ENCODE measurements at places on chromosomes 7 and 10.
A peak's percentile ranks its signal among the peaks of the same experiment; 100 is the strongest.

DNA sequence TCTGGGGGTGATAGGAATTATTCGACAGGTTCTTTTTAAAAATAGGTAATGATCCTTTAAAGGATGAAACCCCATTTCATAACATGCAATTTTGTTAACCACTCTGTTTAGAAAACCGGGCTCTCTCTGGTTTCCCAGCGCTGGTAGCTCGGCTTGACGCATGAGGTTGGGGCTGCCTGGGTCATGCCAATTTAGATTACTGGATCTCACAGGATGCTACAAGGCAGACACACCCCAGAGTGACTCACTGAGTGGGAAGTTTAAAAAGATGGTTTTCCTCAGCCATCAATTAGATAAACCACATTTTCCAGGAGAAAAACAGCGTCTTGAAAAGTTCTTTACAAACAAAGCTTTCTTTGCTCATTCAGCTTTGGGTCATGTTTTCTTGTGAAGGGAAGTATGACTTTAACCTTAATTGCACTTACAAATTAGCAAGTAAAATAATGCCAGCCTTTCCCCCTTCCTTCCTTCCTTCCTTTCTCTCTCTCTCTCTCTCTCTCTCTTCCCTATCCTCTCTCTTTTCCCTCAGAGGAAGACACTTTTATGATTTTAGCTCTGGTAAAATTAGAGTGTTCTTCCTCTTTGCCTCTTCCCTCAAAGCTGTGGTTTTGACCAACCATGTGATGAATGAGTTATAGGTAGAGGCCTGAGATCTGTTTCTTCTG lies 99.8 kb downstream of the EPDR1 start:
- DNase-seq: no peak

DNA sequence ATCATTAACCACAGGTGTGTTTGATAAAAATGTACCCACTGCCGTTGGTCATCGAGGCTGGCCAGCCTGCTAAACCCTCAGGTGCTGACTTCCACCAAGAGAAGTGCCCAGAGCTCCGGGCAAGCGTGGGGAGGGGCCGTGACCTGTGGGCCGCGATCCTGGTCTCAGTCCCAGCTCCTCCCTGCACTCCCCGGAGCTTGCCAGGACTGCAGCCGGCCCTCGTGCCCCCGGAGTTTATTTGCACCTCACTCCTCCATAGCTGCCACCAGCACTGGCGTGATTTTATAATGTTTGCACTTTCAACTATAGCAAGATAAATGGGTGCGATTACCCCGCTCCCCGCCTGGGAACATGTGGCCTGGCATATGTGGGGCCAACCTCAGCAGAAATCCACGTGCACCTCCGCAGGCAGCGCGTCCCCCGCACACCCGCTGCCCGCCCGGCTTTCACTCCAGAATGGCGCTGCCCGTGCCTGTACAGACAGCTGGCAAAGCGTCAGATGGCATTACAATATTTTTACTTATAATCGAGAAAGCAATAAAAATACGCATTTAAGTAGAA lies 30.8 kb downstream of the UNCX start:
- no peak for DNase-seq

- DNase-seq: no peak
These were observed 62.3 kb downstream of the TMEM26 start for GRCh38 chr10:61390851-61391250.

DNA sequence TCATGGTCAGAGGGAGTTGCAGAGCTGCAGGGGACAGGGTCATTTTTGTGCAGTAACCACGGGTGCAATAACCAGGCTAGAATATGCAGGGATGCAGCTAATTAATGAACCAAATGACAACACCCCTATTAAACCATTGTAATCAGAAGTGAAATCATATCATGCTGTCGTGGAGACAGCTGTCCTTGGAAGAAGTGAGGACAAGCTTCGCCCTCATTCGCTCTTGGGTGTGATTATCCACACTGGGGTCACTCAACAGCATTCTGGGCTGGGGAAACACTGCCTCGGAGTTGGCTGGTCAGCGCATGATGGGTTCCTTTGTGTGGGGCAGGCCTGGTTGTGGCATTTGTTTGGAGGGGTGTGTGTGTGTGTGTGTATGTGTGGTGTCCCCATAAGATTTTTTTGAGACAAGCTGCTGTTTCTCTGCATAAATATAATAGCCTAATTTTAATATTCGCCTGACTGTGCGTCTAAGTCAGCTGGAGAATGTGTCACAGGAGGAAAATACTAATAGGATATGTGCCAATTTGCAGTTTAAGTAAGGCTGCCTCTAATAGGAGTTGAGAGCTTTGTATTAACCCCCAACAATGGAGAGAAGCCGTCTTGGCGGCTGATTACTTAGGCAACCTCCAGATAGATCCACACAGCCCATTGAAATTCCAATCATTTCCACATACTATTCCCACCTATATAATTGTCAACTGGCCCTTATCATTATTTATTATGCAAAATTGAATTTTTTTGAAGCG lies 149.4 kb downstream of the DNAJB6 start:
- no peak for DNase-seq

GRCh38 chr7:816751-817671 lies 15.3 kb upstream of the SUN1 start:
- no peak for DNase-seq

DNA sequence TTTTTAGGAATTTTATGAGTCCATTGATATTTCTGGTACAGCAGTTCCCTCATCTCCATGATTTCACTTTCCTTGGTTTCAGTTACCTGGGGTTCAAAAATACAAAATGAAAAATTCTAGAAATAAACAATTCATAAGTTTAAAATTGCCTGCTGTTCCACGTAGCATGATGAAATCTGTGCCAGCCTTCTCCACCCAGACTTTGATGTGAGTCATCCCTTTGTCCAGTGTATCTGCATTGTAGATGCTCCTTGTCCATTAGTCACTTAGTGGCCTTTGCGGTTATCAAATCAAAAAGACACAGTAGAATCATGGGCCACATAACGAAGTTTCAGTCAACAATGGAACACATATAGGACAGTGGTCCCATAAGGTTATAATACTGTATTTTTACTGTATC lies 286.9 kb downstream of the PTEN start:
- DNase-seq: no peak

GRCh38 chr7:94394437-94395140 lies at the start of gene COL1A2:
Gene COL1A2 (plus strand): TSS chr7:94394895. CDS start chr7:94395032, 137 bp downstream.
- no peak for DNase-seq

- no peak for DNase-seq
These were observed 201.0 kb downstream of the EMX2 start for GRCh38 chr10:117743509-117743908.

DNA sequence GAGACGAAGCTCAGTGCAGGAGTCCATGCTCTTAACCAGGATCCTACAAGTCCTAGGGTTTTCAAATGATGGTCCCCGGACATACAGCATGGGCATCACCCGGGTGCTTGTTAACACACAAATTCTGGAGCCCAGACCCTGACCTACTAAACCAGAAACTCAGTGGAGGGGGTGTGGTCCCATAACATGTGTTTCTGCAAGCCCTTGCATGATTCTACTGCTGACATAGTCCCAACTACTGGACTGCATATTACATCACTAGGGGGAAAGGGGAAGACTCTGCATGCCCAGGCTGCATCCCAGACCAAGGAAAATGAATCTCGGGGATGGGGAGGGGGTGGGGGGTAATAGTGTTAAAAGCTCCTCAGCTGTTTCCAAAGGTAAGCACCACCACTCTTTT lies 40.3 kb downstream of the GRB10 start:
- DNase-seq: no peak

GRCh38 chr10:79942261-79943185 lies 6.4 kb downstream of the SFTPD start:
- no peak for DNase-seq

DNA sequence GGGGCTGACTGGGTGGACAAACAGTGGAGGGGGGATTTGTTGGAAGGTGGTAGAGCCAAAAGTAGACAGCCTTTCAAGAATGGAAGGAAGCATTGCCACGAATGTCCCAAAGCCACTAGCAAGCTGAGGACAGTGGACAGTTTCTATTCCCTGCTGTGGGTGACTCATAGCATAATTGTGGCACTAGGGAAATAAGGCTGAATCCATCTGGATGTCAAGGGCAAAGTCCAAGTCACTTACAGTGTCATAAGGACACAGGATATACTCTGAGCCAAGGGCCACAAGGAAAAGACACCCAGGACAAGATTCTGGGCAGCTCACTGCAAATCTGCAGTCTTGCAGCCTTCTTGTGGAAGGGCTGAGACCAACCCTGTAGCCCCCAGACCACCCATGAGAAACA lies 79.7 kb downstream of the FRMPD2 start:
- no peak for DNase-seq

DNA sequence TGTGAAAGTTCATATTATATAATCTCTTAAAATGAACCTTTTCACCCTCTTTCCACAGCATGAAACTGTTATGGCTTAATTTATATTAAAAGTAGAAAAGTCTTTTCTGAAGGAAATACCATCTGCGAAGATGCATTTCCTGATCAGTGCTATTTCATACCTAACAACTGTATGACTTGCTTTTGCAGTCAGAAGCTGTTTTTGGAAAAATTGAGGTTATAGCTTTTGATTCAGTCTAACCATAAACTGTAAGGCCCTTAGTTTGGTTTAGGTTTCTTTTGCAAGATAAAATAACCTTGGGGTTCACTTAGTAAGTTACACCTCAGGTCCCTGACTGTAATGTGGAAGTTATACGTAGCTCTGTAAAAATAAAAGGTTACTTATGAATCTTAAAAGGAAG lies 22.7 kb upstream of the PARP12 start:
- no peak for DNase-seq

DNA sequence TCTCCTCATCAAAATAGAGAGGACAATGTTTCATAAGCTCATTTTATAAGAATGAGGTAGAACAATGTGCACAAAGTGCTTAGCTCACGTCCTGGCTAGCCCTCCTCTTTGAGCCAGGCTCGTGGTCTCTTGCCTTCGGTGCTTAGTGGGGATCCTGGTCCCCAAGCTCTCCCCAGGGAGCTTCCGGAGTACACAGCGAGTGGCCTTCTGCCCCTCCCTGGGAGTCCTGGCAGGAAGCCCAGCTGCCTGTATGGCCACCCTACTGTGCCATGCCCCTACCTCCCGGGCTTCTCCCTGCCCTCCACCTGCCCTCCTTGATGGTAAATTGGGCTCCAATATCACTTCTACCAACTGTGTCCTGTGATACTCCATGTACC lies 868 bp downstream of the MYO1G start:
- no peak for DNase-seq

GRCh38 chr7:113083132-113083815 lies 3.4 kb downstream of the GPR85 start:
- DNase-seq: no peak

DNA sequence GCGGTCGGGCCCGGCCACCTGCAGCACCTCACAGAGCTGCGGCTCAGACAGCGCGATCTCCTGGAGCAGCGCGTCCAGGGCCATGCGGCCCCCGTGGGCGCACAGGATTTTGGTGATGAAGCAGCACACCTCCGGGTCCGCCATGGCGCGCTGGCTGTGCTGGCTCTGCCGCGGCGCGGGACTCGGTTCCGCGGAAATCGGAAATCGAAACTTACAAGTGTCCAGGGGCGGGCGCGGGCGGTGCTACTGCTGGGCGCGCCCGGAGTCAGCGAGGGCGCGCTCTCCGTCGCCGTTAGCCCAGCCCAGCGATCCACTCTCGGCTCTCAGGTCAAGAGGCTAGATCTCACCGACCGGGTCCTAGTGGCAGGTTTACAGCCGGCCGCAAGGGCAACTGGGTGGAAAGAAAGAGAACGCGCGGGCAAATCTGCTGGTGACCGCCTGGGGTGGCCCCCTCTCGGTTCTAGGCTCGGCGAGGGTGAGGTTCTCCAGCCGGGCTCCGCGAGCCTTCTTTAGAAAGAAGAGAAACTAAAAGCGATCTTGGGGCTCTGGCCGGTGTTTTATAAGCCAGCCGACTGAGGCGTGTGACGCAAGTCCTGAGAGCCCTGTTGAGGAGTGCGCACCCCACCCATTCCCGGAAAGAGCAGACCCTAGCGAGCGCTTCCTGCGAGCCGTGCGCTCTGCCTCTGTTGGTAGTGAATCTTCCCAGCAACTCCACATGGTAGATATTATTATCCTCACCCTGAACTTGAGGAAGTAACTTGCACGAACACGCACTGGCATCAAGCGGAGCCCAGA lies at the start of gene ZC3HAV1:
ZC3HAV1 (minus strand) TSS at position 533 of the 795 bp plus-strand sequence; CDS start at position 144, 389 bp downstream.
- peak; percentile 40 for DNase-seq

- DNase-seq: no peak
These were observed 13.3 kb upstream of the CPXM2 start for GRCh38 chr10:123904834-123905409.

DNA sequence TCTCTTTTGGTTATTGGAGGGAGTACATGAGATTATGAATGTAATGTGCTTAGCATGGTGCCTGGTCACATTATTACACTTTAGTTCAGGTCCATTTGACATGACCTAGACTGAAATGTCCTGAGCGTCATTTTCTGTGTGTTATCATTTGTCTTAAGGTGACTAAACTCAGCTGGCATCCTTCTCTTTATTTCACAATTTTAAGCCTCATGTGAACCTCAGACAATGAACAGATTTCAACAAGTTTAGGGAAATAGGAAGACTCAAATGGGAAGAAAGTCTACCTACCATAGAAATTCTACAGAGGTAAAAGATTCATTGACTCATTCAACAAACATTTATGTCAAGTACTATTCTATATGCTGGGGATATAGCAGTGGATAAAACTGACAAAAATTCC lies 70.2 kb upstream of the EXOC6 start:
- DNase-seq: no peak

- DNase-seq: no peak
These were observed 31.1 kb downstream of the DAGLB start for GRCh38 chr7:6416516-6417145.

DNA sequence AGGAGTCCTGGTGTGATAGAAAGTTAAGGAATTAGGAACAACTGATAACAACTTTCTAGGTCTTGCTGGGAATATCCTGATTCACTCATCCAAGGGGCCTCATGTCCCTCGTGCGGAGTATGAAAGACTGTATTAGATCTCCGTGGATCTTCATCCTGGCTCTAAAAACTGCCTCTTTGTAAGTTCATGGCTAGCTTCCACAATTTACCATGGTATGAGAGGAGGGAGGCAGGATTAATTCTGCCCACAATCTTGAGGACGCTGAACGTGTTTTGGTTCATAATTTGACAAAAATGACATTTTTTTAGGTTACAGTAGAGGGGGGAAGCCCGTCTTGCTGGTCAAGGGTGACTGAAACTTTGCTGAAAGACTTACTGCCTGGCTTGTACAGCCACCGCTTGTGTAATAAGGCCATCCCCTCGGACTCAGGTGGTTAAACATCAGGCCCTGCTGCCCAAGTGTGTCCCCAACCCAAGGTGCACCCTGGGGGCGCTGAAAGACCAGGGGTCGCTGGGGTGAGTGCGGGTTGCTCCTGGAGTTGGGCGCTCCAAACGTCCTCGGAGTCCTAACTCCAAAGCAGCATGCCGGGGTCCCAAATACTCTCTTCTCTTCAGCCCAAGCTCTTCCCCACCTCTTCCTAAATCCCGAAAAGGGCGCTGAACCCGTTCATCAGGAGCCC lies 733 bp downstream of the HIBADH start:
- no peak for DNase-seq

- DNase-seq: no peak
These were observed 77.9 kb downstream of the SNX10 start for GRCh38 chr7:26369593-26369992.
